ENCODE measurements at places on chromosomes 16 and 17.

DNA sequence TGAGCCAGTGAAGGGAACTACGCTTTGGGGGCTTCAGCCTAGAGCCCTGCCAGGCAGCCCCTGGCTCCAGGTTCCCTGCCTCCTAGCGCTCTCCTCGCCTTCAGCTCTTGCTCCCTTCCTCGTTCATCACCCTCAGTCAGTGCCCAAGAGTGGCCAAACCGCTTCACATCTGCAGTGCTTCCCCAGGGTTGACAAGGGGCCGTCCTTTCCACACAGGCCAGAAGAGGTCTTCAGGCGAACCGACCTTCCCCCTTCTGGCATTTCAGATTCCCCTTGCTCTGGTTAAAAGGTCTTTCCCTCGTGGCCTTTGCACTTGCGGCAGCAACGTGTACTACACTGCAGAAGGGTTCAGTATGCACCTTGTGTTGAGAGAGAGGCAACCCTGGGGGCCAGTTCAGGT is 4.1 kb downstream of the RASD1 start:
- DNase-seq = no peak

- no peak for DNase-seq
Measured at GRCh38 chr16:48244863-48245195, 729 bp downstream of the LONP2 start.

DNA sequence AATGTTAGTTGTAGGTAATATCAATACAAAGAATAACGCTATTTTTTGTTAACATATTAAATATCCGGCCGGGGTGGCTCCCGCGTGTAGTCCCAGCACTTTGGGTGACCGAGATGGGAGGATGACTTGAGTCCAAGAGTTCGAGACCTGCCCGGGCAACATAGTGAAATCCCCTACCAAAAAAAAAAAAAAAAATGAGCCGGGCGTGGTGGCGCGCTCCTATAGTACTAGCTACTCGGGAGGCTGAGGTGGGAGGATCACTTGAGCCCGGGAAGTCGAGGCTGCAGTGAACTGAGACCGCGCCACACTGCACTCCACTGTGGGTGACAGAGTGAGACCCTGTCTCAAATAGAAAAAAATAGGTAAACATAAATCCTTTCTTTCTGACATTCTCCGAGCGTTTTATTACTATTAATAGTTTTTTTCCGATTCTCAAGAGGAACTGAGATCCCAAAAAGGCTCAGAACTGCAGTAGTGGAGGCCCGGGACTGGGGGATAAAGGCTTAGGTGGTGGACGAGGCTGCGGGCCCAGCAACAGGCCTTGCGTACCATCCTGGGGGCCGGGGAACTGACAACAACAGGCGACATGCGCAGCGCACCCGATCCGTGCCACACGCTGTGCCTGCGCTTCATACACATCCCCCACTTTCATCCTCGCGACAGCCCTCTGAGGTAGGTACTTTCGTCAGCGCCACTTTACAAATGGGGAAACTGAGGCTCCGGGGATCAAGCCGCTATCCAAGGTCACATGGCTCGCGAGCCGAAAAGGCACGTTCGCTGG is 919 bp downstream of the N4BP1 start:
- peak; percentile 16 for DNase-seq

GRCh38 chr17:79135628-79136405 is 61.2 kb downstream of the ENGASE start:
- no peak for DNase-seq

DNA sequence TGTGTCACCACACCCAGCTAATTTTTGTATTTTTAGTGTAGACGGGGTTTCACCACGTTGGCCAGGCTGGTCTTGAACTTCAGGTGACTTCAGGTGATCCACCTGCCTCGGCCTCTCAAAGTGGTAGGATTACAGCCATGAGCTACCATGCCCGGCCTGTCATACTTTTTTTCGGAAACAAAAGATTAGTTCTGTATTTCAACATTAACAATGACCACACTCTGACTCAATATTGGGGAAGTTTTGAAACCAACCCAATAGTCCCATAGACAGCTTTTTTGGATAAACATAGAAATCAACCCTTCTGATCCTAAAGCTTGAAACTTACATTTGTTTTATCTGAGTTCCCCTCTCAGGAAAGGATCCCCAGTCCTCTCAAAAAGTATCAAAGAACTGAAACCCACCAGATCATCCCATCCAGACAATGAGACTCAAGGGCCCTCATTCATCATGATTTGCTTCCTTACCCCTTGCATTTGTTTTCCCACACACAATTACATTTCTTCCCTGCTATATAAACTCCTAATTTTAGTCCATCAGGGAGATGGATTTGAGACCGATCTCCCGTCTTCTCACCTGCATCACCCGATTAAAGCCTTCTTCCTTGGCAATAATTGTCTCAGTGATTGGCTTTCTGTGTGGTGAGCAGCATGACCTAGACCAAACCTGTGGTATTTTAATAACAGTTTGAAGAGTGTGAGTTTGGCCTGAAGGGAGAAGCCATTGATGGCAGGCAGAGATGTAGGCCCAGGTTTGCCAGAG is 7.2 kb upstream of the AGRP start:
- no peak for DNase-seq

DNA sequence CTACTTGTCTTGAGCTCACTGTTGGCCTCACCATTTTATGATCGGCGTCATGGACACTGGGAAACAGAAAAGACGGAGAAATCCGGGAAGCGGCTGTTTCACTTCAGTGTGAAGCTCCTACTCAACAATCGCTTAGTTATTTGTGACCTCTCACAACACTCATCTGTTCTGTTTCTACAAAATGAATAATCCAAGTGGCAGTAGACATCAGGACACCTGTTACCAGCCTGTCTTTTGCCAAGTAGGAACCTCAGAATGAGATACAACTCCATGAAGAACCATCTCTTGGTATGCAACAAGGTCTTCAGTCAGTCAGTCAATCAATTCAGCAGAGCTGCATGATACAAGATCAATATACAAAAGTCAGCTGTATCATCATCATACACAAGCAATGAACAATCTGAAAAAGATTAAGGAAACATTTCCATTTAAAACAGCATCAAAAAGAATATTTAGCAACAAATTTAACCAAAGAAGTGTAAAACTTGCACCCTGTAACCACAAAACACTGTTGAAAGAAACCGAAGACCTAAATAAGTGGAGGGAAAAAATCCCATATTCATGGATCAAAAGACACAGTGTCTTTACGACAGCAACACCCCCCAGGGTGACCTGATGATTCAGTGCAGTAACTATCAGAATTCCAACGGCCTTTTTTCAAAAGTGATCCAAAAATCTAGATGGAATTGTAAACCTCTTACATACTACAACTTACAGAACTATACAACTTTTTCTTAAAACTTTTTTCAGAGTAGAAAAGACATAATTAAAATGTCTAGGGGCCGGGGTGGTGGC is 63.4 kb downstream of the ANKRD11 start:
- no peak for DNase-seq

DNA sequence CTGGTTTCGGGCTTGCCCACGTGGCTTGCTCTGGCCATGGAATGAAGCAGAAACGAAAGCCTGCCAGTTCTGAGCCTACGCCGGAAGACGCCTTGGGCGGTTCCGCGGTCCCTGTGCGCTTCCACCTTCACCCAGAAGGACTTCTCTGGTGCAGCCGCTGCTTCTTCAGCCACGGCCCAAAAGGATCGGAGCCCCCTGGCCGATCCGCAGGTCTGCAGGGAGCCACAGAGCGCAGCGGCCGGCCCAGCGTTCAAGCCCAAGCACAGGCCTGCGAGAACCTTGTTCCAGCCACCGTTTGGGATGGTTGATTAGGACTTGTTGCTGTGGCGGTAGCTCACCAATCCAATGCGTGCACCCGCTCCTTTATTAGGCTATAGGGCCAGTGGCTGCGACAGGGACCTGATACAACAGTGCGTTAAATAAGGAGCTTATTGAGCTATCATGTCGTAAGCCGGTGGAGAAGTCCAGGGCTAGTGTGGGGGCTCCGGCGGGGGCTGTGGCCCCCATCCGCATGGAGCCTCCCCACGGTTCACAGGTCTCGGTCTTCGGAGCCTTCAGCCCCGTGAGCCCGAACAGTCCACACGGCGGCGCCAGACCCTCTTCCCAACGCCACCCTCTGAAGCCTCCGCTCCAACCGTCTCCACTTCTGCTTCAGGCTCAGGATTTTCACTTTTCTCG is 10.2 kb upstream of the MPP2 start:
- no peak for DNase-seq

DNA sequence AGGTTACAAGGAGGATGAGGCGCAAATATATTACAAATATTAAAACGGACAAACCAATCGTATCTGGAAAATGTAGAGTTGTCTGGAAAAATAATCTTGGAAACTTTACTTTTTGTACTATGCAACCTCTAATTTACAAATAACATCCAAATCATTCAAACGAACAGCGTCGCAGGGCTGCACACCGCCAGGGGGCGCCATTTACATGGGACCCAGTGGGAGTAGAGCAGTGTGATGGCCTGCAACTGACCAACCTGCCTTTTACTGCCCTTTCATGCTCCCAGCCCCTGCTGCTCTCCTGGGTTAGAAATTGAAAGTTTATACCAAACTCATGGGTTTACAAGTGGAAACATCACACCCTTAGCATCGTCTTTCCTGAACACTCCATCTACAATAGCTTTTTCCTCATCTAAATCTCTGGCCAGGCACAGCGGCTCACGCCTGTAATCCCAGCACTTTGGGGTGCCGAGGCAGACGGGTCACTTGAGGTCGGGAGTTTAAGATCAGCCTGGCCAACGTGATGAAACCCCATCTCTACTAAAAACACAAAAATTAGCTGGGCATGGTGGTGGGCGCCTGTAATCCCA is 10.0 kb downstream of the PITPNC1 start:
- DNase-seq = peak; percentile 54

GRCh38 chr16:67552476-67552875 is 9.8 kb upstream of the CTCF start:
- no peak for DNase-seq

DNA sequence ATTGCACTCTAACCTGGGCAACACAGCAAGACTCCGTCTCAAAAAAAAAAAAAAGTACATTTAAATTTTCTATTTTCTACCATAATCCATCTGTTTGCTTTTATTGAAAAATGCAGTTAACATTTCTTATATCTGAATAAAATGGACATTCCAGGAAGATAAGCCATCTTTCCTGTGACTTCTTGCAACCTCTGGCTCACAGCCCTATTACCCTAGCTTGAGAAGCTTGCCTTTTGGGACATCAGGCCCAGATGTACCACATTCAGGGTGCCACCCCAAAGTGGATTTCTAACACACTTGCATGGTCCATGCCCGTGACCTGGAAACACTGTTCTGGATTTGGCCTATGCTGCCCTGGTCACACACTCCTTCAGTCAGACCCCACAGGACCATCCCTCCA is 30.1 kb upstream of the DDX52 start:
- no peak for DNase-seq

DNA sequence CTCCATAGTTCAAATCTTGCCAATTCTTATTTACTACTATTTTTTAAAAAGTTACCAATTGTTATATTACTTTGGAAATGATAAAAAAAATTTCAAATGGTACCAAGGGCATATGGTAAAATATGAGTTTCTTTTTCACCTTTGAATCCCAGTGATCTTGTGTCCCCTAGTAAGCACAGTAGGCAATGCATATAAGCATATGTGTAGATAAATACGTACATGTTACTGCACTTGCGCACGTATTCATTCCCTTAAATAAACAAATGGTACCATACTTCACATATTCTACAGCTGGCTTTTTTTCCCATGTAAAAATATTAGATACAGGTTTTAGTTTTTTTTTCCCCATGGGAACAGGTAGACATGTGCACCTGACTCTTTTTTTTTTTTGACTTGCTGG is 27.6 kb downstream of the HEATR9 start:
- DNase-seq = no peak

DNA sequence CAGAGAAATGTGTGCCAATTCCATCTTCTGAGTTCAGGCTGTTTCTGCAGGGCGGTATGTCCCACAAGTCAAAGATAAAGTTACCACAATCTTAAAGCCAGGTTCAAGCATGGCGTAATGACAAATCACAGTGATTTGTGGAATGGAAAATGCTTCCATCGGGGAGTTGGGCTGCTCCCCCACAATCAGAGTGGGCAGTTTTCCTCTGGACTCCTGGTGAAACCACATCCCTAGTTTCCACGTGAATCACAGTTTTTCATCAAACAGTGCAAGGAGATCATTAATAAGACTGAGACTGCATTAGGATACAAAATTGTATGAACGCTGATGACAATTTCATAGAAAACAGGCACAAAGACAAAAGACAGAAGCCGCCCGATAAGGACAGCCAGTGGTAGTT is 3.6 kb downstream of the LITAF start:
- no peak for DNase-seq
